ENCODE measurements at places on chromosomes 4 and X. TPM values are rescaled to one million over a fixed set of nuclear protein-coding genes. Genes with fewer than 3 reads are reported as not detected.

The DMRTC1 gene
- total RNA-seq: not detected

The FHIP1A gene
- total RNA-seq: 0.58 TPM

The TLR1 gene
- 0.83 TPM for total RNA-seq

The GK2 gene
- total RNA-seq: not detected

The AR gene
- 1.2 TPM for total RNA-seq

The SLC9A7 gene
- 3.2 TPM for total RNA-seq

The IRAK1 gene
- total RNA-seq: 14.0 TPM

The FAM90A26 gene
- not detected for total RNA-seq

The ANK2 gene
- 71.2 TPM for total RNA-seq

GRCh38 chrX:7120878-7121219 lies 26.7 kb upstream of the STS start:
- ATAC-seq: no peak

DNA sequence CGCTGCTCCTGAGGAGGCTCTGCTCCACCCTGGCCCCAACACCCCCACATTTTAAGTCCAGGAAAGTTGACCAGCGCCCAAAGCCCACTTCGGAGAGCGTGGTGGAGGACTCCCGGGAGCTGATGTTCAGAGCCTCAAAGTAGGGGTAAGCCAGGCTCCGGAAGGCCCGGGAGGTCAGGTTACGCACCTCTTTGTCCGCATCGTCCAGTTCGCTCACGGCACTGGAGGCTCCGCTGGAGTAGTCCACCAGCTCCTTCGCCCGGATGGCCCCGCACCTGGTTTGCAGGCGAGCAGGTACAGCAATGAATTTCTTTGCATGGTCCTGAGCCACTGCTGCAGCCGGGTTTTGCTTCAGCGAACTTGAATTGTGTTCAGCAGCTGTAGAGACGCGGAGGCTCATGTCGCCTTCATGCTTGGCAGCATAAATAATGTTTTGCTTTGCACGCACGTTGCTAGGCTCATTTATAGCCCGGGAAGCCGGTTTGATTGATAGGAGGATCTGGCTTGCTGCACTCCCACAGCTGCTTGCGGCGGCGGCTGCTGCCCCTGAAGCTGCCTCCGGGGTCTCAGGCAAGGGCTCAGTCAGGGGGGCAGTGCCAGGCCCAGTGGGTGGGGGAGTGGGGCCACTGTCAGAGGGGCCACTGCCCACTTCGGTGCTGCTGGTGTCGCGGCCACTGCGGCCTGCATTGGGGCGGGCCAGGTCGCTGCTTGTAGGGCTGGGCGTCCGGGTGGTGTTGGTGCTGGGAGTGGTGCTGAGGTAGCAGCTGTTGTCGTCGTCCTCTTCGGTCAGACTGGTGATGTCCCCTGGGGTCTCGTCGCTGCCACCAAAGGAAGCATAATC lies 4.8 kb downstream of the C4orf54 start:
- ATAC-seq: no peak

DNA sequence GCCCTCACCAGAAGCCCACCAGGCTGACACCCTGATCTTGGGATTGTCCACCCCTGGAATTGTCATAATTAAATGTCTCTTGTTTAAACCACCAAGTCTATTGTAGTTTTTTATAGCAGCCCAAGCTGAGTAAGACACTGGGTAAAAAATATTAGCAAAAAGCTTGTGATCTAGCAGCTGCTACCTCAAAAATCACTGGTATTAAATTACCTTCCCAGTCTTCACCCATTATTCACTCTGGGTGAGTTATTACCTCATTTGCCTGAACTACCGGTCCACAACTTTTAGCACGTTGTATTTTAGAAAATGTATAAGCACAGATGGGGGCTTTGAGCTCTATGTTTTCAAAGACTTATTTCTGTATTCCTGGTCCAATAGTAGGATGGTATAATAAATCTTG lies 12.0 kb upstream of the TRIM61 start:
- ATAC-seq: no peak

DNA sequence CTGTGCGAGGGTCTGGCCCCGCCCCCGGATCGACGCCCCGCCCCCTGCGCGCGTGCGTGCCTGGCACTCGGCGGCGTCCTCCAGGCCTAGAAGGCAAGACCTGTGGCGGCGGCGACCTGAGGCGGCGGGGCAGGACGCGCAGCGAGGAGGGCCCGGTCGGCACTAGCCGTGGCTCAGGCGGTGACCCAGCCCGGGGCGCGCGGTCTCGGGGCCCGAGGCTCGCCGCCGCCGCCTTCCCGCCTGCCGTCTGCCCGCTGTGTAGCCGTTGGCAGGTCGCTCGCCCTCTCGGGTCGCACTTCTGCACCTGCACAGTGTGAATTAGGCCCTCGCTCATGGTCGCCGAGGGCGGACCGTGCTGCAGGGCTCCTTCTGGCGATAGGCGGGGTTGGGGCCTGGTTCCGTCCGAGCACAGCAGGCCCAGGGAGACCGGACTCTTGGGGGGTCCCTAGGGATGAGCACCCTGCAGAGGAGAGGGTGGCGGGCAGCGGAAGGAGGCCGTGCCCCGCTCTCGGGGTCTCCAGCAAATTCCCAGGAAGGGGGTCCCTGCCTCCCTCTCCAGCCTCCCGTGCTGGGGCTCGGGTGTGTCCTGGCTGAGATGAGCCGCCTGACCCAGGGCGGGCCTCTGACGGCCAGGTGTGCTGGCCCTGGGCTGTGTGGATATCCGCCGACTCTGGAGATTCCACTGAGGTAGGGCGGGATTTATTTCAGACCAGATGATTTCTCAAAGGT lies 557 bp upstream of the FAM53A start:
- no peak for ATAC-seq

- no peak for ATAC-seq
Measured at GRCh38 chr4:85414972-85415371, 60.0 kb upstream of the ARHGAP24 start.

- ATAC-seq: no peak
Measured at GRCh38 chr4:40991908-40992307, 222.4 kb downstream of the APBB2 start.

- ATAC-seq: no peak
Measured at GRCh38 chr4:42492962-42493361, 95.7 kb downstream of the SHISA3 start.

- ATAC-seq: no peak
Measured at GRCh38 chr4:107751670-107752069, 31.6 kb upstream of the PAPSS1 start.

GRCh38 chr4:41933997-41934503 lies 1.2 kb upstream of the TMEM33 start:
- no peak for ATAC-seq

- no peak for ATAC-seq
Measured at GRCh38 chr4:47816748-47817147, 21.1 kb downstream of the CORIN start.

GRCh38 chr4:61985426-61985825 lies 785.3 kb downstream of the ADGRL3 start:
- ATAC-seq: no peak

- ATAC-seq: no peak
Measured at GRCh38 chr4:54231419-54231767, 2.3 kb downstream of the PDGFRA start.

DNA sequence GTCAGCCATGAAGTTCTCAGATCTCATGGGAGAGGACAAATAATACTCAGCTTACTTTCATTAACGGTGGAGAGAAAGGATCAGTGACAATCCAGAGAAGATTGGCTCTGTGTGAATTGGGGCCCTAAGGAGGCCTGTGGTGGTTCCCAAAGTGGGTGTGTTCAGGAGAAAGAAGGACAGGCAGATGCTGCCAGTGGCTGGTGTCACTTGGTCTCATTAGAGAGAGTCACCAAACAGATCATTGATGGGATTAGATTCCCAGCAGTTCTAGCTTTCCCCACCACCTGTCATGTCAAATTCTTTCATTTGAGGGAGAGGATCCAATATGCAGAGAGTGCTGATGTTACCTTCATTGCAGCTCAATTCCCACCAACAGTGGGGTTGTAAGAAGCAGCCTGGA lies 8.0 kb downstream of the SMPX start:
- ATAC-seq: no peak

DNA sequence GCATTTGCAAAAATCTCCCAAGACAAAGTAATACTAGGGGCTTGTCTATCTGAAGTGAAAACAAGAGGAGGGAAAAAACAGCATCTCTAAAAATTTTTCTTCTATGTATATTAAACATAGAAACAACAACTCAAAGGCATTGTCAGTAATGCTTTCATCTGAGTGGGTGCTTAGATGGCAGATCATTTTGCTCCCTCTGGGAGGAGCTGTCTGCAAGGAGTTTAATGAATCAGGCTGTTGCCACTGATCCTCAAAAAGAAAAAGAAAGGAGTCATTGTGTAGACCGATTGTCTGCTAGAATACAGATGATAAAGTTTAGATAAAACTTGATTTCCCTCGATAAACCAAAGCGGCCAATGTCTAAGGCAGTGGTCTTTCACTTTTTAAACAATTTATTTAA lies 49.7 kb upstream of the KLHL8 start:
- ATAC-seq: peak; percentile 92

DNA sequence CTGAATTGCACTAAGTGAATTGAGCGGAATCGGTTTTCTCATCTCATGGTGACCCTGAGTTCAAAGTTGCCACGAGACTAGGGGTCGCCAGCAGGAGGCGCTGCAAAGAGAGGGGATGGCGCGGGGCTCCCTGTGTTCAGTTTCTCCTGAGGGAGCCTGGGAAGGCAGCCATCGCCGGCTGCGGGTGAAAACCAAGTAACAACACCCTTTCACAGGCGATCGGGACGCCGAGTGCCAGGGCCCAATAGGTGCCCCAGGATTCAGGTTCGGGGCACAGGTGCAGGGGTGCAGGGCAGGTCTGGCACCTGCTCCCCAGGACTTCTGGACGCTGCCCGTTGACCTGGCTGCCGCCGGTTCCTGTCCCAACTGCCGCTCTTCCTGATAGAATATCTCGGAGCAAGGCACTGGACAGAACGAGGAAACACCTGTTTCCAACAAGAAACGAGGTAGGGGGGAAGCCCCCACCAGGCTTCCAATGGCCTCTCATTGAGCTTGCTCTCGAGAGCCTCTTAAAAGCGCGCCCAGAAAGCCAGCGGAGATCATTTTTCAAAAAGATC lies 1.1 kb upstream of the FGF16 start:
- ATAC-seq: no peak

DNA sequence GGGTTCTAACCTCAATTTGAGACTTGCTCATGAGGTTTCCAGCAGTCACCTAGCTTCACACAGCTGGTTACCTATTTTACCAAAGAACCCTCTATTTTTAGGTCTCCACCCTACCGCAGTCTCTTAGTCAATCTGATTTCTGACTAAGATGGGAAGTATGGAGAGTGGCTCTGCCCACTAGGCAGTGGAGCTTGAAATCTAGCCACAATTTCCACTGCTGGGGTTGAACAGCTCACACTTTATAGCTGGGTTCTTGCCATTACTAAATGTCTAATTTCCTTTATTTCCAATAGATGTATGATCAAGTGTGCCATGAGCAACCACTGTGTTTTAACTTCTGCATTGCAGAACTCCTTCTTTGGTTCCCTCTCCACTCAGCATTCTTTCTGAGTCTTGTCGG lies 43.1 kb downstream of the GASK1B start:
- ATAC-seq: no peak

GRCh38 chr4:5361968-5362367 lies 310.7 kb downstream of the STK32B start:
- ATAC-seq: no peak

- no peak for ATAC-seq
Measured at GRCh38 chr4:64911846-64912245, 502.6 kb upstream of the TECRL start.

DNA sequence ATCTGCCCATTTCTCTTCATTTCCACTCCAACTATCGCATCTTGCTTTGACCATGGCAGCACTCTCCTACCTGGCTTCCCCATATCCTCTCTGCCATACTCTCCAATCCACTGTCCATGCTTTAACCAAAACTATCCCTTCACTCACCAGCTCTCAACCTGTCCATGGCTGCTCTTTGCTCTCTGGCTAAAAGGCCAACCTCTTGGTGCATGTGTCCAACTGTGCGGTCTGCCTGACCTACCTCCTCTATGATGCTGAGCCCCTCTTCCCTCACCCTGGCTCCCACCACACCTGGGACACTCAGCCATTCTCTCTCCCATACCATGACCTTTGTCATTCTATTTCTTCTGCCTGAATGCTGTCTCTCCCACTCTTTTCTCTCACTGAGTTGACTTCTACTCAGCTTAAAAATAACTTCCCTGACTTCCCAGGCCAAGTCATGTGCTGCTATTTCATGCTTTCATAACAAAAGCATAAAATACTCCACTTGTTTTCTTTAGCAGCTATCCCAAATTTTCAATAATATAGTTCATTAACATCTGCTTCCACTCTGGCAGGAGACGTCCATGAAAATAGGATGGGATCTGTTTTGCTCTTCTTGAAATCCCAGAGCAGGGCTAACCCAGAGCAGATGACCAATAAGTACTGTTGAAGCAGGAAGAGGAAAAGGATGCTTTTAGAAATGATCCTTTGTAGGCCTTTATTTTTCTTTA lies 29.8 kb upstream of the KLF3 start:
- no peak for ATAC-seq

DNA sequence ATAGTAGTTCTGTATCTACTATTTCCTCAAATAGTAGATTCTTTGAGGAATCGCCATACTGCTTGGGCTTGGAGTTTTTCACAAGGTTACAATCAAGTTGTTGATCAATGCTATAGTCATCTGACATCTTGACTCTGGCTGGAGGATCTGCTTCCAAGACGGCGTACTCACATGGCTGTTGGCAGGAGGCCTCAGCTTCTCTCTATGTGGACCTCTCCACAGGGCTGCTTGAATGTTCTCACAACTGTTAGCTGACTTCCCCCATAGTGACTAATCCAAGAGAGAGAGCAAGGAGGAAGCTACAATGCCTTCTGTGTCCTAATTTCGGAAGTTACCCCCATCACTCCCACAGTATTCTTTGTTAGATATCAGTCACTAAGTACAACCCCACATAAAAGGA lies 10.3 kb downstream of the EGFL6 start:
- no peak for ATAC-seq

DNA sequence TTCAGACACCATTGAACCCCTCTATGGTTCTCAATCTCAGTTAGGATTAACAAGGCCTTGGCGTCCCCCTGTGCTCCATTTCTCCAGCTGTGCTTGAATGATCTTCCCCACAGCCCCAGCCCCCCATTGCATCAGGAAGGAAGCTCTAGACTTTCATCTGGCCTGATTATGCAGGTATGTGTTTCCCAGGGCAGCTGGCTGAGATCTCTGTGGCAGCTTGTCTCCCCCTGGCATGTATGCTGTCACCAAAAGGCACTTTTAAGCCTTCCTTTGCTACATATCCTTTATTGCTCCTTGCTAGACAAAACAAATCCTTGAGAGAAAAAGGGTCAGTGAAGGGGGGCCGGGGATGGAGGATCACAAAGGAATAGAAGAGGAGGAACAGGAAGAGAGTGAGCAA lies 1056.0 kb upstream of the SLIT2 start:
- no peak for ATAC-seq

DNA sequence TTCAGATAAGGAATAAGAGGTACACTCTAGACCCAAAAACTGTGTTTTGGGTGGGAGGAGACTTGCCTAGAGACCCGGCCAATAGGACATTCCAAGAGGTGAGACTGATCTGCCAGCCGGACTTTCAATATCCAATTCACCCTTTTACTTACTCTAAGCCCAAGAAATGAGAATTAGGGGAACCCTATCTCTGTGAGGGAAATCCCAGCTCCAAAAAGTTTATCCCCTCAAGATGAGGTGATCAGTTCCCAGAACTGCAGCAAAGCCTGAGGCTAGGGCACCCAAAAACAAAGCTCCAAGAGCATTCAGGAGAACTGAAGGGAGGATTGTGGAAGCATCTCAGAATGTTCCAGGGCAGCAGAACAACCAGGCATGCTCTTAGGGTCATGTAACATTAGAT lies 251.7 kb downstream of the PTTG2 start:
- ATAC-seq: no peak

GRCh38 chrX:71910986-71911730 lies 513 bp downstream of the NHSL2 start:
- peak; percentile 79 for ATAC-seq

- ATAC-seq: no peak
Measured at GRCh38 chr4:84239278-84239845, 259.7 kb downstream of the NKX6-1 start.
